Airway epithelial cell (primary cell): ENCODE measurements at places on chromosomes 4 and X. TPM values are rescaled to one million over a fixed set of nuclear protein-coding genes. Genes with fewer than 3 reads are reported as not detected.

The PCSK1N gene
- total RNA-seq: 13.2 and 15.4 TPM in 2 replicates

The KLHL15 gene
- 2.9 and 4.0 TPM in 2 replicates for total RNA-seq

The TMPRSS11B gene
- 0.05 and 0.99 TPM in 2 replicates for total RNA-seq

The FAM193A gene
- 7.5 and 10.4 TPM in 2 replicates for total RNA-seq

The GPRIN3 gene
- total RNA-seq: not detected in 2 replicates

The FREM3 gene
- total RNA-seq: not detected in 2 replicates

The CYP2U1 gene
- 3.2 and 3.3 TPM in 2 replicates for total RNA-seq

The L1CAM gene
- total RNA-seq: 1.3 and 1.6 TPM in 2 replicates

The EDA gene
- 1.2 and 1.5 TPM in 2 replicates for total RNA-seq

The UGT2B17 gene
- total RNA-seq: not detected in 2 replicates

The CENPVL3 gene
- total RNA-seq: not detected in 2 replicates

The ATP8A1 gene
- total RNA-seq: 0.14 and 0.74 TPM in 2 replicates

The GPR34 gene
- not detected in 2 replicates for total RNA-seq
